ENCODE measurements at places on chromosomes 7 and 10.

DNA sequence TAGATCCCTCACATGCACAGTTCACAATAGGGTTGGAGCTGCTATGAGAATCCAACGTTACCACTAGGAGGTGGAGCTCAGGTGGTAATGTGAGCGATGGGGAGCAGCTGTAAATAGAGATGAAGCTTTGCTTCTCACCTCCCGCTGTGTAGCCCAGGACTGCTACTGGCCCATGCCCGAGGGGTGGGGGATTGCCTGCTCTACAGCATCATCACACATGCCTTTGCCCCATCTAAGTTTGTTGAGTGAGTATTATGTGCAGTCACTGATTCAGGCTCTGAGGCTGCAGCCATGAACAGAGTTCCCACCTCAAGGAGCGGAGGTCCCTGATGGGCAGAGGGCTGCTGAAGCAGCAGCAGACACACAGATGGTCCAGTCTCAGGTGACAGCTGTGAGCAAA lies 94.1 kb downstream of the CHST15 start:
- no peak for DNase-seq

DNA sequence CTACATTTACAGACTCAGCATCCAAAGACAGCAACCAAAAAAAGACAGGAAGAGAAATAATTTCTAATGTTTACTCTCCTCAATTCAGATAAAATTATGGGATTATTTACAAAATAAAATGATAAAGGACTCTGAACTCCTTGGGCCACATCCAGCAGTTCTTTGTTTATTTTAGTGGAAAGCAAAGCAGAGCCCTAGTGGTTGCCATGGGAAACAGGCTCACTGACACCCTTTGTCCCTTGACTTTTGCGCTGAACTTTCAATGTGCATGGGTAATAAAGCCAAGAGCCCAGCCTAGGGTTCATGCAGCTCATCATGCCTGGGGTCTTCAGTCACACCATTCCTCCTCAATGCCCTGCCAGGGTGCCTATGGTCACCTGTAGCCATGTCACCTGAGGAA lies 442.6 kb upstream of the IGFBP3 start:
- DNase-seq: no peak

- DNase-seq: no peak
Observed at GRCh38 chr10:75342397-75342796, 59.2 kb downstream of the ZNF503 start.

DNA sequence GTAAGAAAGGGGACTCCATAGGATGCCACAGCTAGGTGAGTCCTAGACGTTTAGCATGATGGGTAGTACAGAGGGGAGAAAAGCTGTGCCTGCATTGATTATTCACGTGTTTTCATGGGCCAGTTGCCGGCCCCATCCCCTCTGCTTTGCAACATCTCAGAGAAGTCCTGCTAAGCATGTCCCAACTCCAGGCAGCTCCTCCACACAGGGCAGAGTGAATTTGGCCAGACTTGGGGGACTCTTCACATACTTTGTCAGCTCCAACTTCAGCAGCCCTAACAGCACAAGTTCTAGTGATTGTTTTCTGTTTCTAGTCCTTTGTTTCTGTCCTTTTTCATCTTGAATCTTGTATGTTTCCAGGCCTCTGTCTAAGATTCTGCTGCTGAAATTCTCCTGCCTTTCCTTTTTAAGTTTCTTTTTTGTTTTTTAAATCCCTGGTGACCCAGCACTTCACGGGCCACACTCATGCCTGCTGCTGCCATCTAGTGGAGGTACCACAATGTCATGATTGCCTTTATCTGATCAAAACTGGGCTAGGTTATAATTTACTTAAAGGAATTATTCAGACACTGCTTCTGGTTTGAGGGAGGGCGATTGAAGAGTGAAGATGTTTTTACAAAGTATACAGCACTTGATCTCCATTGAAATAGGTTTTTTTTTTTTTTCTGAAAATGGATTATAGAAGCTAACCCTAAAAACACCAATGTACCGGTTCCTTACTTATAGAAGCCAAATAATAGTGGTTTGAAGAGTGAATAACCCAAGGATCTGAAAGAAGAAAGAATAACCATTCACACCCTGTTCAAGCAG lies 276.9 kb downstream of the CSTF2T start:
- no peak for DNase-seq

- no peak for DNase-seq
Observed at GRCh38 chr10:112768121-112768520, 181.9 kb upstream of the TCF7L2 start.

DNA sequence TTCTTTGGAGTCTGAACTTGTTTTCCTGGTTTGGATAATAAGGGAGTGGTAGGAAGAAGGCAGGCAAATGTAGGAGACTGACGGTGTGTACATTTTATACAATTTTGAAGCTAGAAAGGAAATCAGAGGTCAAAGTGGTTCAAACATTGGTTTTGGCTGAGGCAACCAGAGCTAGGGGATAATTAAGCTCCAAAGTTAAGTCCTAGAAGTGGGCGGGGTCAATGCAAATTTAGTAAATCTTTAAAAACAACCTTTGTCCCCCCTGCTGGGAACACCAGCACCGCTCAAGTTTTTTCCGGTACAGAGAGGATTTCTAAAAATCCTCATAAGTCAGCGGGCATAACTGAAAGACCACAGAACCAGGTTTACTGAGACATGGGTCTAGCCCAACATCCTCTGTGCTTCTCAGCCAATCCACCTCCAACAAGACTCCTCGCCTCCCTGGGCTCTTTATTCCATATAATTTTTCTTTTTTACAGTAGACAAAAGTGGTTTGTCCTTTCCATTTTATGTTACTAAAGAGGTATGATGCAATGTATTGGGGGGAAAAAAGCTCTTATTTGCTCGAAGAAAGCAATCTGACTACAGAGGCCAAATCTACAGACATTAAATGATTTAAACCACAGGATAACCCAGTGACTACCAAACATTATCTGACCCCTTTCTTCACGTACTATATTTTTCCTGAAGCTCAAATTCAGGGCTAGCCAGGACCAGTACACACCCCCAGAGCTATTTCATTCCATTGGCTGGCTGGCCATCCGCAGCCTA lies 1.6 kb downstream of the GLUD1 start:
- DNase-seq: no peak

DNA sequence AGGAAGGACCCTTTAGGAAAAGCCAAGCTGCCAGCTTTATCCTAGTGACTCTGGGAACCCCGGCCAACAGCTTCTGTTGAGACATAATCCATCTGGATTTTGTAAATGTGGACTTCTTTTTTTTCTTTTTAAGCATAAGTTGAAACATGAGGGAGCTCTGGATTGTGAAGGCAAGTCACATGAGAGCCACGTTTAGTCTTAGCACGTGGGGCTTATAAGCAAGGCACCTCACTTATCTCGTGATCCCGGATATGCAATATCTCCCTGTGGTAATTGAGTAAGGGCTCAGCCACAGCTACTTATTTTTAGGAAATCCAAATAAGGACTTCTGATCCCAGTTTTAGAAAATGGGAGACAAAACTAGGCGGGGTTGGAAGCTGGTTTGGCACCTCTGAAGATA lies 111.2 kb upstream of the PTN start:
- DNase-seq: no peak

GRCh38 chr7:85030893-85031292 lies 156.0 kb downstream of the SEMA3D start:
- no peak for DNase-seq

- DNase-seq: no peak
Observed at GRCh38 chr10:122044045-122044661, 55.2 kb downstream of the TACC2 start.

- DNase-seq: no peak
Observed at GRCh38 chr10:126893206-126893605, 12.0 kb upstream of the DOCK1 start.

GRCh38 chr7:150826061-150826849 lies 25.7 kb downstream of the TMEM176A start:
- DNase-seq: no peak

- no peak for DNase-seq
Observed at GRCh38 chr10:121830101-121830500, 97.7 kb downstream of the ATE1 start.

DNA sequence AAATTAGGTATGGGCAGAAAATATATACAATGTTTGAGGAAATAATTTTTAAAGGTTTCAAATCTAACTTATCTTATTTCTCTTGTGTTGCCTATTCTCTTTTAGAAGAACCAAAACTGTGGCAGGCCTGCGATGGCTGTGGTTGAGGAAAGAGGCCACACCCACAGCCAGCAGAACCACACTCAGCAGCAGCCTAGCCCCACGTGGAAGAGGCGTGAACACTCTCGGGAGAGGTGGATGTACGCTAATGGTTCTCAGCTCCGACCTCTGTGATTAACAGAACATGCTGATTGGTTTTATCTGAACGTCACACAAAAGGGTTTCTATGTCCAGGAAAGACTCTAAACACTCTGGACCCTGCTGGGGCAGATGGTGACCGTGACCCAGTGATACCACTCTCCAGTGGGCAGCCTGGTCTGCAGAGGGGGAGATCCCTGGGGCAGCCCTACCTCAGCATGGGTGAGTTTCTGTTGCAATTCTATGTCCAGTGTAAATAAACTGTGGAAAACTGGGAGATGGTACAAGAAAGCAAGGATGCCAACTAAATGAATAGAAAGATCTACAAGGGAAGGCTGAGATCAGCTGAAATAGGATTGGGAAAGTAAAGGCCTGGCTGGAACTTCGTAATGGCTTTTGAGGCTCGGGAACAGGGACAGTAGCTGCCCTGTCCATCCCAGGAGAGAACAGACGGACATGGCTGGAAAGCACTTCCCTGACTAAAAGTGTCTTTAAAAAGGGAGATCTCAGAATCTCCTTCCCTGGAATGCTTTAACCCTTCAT lies 26.6 kb downstream of the DIP2C start:
- DNase-seq: no peak

- no peak for DNase-seq
Observed at GRCh38 chr10:78458983-78459638, 425.4 kb downstream of the RPS24 start.

DNA sequence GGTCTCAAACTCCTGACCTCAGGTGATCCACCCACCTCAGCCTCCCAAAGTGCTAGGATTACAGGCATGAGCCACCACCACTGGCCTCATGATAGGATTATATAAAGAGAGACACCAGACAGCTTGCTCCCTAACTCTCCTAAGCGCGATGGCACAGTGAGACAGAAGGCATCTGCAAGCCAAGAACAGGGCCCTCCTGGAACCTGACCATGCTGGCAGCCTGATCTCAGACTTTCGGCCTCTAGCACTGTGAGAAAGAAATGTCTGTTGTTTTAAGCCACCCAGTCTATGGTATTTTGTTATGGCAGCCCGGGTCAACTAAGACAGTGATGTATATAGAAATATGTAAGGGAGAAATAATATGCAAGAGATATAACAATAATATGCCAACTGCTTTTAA lies 51.2 kb downstream of the SRPK2 start:
- no peak for DNase-seq

DNA sequence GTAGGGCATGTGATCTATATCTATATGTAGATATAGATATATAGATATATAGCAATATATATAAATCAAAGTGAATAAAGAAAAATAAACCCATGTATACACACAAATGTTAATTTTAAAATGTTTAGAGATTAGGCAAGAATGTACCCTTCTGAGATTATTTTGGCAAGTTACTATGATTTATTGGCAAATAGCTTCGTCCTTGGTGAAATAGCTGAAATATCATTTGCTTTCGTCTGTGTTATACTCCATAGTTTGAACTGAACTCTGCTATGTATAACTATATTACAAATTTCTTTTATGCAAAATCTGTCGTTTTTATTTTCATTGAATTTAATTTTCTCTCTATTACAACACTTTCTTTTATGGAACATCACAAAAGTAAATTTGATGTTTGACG lies 57.5 kb downstream of the CPED1 start:
- DNase-seq: no peak

GRCh38 chr7:68269405-68269804 lies 1272.8 kb downstream of the TYW1 start:
- DNase-seq: no peak

GRCh38 chr10:12803776-12804175 lies 197.7 kb downstream of the CCDC3 start:
- DNase-seq: no peak

DNA sequence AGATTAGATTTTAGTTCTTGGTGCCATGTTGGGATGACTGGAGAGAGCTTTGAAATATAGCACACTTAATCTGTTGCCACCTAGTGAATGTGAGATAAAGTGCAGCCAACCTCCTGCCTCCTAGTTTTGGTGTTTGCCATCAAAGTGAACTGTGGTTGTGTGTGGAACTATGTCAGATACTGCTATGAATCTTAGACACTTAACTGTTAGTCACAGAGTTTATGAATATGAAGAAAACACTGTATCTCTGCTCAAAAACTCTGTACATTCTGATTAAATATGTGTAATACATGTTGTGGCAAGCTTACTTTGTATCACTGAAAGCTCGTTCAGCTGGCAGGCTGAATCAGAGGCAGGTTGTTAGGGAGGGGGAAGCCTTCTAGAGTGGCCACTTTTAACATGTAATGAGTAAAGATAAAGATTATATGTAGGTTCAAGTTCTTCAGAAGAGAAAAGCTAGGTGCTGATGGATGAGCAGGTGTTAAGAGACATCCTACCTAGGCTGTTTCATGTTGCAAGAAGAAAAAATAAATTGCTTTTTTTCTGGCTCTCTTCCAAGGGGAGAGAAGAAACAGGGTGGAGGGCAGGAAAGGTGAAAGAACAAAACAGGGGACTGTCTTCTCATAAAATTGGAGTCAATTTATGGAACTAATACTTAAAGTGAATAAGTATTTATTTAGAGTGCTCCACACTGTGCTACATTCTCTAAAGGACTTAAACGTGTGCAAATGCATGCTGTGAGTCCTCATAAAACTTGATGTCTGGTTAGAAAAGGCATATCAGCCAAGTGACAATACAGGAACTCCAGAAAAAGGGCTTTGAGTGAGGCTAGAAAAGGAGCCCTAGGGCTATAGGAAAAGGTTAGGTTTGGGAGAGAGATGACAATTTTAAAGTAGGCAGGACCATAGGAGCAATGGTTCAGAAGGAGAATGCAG lies 14.1 kb upstream of the LAMB1 start:
- DNase-seq: no peak

DNA sequence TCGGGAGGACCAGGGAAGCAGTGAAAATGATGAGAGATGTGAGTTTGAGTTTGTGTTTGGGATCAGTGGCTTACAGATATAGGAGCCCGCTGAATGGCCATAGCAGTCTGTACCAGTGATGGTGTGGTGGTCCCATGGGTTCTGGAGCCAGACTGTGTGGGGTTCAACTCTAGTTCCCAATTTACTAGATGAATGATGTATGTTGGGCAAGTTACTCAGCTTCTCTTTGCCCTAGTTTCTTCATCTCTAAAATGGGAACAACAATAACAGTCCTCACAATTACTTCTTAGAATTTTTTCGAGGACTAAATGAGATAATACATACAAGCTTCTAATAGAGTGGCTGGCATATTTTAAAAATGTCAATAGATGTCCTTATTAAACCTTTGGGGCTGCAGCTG lies 184.4 kb downstream of the WNT2 start:
- DNase-seq: no peak

DNA sequence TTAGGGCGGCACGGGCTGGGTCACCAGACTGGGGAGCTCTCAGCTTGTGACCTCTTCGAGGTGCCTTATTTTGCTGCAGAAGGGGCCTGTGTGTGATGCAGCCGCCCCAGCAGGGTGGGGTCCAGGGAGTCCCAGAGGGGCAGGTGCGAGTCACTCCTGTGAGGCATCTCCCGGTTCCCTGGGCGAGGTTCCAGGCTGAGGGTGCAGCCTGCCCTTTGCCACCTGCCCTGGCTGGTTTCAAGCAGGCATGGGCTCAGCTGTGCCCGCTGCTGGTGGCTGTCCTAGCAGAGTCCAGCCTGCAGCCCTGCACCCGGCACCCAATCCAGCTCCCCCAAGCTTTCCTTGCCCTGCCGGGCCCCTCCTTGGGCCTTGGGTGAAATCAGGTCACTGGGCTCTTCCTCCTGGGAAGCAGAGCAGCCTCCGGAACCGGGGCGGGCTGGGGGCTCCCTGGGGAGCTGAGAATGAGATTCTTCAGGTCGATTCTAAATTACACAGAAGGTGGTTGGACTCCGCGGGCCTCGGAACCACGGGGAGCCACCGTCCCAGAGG lies 64.8 kb downstream of the PWWP2B start:
- DNase-seq: no peak

Measured in activated naive CD4-positive, alpha-beta T cell (primary cell).